Stimulated activated CD4-positive, alpha-beta T cell treated with anti-CD3 and anti-CD28 coated beads, TNF-alpha, amount 100 ng/mL, for 4 hours (primary cell): ENCODE measurements at places on chromosomes 2 and 18.

DNA sequence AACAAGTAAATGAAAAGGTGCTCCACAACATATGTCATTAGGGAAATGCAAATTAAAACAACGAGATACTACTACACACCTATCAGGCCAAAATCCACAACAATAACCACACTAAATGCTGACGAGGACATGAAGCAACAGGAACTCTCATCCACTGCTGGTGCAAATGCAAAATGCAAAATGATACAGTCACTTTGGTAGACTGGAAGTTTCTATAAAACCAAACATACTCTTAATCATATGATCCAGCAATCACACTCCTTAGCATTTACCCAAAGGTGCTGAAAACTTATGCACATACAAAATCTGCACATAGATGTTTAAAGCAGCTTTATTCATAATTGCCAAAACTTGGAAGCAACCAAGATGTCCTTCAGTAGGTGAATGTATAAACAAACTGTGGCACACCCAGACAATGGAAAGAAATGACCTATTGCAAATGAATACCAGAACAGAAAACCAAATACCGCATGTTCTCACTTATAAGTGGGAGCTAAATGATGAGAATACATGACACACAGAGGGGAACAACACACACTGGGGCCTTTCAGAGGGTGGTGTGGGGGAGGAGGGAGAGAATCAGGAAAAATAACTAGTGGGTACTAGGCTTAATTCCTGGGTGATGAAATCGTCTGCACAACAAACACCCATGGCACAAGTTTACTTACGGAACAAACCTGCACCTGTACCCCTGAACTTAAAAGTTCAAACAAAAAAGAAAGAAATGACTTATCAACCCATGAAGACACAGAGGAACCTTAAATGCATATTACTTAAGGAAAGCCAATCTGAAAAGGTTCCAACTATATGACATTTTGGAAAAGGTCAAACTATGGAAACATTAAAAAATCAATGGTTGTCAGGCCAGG is 80.4 kb downstream of the ASXL2 start:
- no peak for DNase-seq

DNA sequence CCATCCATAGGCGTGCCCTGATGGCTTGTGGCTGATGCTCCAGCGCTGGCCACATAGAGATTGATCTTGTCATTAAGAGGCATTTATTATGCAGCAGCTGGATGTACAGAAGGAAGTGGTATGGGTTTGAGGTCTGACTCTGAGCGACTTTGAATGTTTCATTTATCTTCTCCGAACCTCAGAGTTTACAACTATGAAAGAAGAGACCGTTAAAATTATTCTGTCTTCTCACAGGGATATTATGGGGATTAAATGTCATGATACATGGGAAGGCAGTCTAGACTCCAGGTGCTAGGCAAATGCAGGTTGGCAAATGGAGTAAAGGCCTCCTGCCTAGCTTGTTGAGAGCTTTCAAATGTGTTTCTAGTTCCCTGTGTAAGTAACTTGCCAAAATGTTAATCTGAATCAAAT is 30.3 kb downstream of the MOGAT1 start:
- DNase-seq = no peak

DNA sequence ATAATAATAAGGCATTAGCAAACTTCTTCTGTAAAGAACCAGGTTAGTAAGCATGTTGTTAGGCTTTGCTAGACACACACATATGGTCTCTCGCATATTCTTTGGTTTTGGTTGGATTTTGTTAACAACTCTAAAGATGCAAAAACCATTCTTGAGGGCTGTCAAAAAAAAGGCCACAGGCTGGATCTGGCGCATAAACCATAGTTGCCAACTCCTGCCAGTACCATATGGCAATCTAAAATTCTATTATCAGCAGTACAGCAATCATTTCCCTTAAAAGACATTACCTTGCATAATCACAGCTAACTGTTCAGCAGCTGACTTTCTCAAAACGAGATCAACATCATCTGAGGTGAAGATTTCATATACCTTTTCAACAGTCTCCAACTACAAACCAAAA is 63.5 kb downstream of the RTTN start:
- no peak for DNase-seq

GRCh38 chr2:152566728-152567069 is 150.6 kb downstream of the PRPF40A start:
- no peak for DNase-seq

DNA sequence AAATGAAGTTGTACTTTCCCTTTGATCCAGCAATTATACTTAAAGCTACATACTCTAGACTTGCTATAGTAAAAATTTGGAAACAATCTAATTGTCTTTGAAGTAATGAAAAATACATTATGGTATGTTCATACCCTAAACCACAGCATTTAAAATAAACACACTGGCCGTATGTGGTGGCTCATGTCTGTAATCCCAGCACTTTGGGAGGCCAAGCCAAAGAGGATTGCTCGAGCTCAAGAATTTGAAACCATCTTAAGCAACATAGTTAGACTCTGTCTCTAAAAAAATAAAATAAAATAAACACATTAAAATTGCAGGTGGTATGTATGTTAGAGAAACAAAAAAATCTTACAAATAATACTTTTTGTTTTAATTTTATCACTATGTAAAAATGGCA is 208.1 kb upstream of the KLHL14 start:
- DNase-seq = no peak

DNA sequence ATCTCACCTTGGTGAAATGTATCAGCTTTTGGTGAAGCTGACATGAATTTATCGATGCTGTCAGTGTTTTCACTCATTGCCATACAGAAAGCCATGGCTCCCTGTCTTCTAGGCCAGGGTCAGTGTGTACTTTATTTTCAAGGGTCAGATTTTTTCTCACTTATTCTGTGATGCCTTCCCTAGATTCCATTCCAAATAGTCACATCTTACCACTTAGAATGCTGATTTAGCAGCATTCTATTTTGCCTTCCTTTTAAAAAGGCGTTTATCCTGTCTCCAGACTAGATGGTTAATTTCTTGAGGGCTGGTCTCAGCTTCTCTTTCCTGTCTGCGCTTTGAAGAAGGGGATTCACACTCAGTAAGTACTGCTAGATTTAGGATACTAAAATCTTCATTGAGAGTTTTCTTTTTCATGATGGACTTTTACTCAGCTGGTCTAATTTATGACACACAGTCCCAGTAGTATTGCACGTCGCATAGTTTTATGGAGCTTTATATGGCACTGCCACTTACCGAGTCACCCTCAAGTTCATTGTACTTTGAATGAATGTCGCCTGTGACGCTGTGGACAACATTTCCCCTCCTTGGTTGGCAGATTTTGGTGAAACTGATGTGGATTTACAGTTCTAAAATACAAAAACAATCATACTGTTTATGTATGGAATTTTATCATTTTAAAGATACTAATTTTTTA is 194.0 kb downstream of the ZNF407 start:
- no peak for DNase-seq

- DNase-seq = no peak
Measured at GRCh38 chr2:121293450-121294325, 8.7 kb upstream of the TFCP2L1 start.

- no peak for DNase-seq
Measured at GRCh38 chr2:241505086-241505780, 3.2 kb downstream of the STK25 start.

GRCh38 chr2:232483923-232484627 is 3.6 kb downstream of the ECEL1 start:
- no peak for DNase-seq

GRCh38 chr2:134220344-134220974 is 33.4 kb upstream of the MGAT5 start:
- DNase-seq = no peak

- DNase-seq = no peak
Measured at GRCh38 chr18:59700535-59700967, 3.3 kb upstream of the CCBE1 start.
